Right renal cortex interstitium (tissue), 3 donors: ENCODE measurements at places on chromosomes 2 and 18.

DNA sequence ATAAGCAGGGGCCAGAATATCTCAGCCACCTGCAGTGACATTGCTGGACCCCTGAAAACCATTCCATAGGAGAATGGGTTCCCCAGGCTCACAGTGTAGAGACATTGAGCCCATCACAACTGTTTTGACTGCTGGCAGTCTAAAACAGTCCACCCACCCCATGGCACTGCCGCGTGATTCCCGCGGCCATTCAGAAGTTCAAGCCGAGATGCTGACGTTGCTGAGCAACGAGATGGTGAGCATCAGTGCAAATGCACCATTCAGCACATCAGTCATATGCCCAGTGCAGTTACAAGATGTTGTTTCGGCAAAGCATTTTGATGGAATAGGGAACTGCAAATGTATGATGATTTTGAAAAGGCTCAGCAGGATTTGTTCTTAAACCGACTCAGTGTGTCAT is 139.4 kb downstream of the GFPT1 start:
- no peak for DNase-seq

DNA sequence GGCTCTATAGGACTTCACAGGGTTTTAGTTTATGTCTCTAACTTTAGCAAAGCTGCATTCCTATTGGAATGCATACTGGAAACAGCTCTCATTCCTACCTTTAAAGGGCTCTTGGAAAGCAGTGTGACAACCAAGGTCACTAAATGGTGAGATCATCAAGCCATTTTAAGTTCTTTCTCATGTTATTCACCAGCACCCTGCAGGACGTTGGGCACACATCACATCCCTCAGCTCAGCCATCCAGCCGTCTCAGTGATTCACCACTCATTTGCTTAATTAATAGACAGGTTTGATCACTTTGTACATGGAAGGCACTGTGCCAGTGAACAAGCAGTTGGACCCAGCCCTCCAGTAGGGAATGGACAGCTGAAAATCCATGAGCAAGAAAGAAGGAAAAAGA is 32.2 kb upstream of the RBM44 start:
- DNase-seq = no peak

DNA sequence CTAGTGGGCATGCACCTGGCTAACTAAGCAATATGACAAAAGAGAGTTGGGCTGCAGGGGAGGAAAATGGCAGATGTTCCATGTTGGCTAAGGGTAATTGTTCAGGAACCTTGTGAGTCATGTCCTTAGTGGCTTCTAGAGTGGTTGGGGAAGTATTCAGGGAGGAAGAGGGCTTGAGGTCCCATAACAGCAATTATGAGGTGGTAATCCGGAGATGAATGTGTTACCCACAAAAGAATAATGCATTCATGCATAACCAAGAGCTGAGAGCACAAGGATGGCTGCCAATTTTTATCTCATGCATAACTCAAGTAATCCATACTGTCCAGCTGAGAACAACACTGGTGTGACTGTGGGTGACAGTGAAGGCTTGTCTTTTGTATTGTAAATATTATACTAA is 42.9 kb downstream of the TMEFF2 start:
- no peak for DNase-seq

DNA sequence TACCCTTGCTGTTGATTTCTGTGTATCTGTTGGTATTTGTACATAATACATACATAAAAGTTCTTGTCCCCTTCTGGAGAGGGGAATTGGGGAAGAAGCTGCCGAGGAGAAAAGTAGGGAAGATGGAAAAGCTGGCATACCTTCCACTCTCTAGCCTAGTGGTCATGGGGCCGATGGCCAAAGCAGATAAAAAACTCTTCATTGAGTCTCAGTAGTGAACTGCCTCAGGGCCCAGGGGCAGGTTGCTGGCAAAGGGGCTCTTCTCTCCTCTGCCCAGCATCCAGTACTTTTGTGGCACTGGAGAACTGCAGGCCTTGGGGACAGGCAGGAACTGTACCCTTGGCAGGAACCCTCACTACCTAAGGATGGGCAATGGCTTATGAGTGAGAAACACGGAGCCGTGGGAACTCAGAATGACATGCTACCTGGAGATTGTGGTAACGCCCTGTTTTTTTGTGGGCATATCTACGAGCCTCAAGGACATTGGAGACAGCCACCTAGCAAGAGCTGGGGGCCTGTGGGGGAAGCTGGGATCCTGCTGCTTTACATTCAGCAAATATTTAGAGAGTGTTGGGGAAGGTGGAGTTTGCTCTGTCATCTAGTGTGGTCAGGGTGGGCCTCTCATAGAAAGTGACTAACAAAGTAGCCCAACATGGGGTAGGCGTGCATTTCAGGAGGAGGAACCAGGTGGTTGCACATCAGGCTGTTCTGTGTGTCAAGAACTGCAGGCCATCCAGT is 22.6 kb upstream of the ITGB6 start:
- no peak for DNase-seq

GRCh38 chr2:58796239-58796910 is 555.2 kb upstream of the FANCL start:
- no peak for DNase-seq

DNA sequence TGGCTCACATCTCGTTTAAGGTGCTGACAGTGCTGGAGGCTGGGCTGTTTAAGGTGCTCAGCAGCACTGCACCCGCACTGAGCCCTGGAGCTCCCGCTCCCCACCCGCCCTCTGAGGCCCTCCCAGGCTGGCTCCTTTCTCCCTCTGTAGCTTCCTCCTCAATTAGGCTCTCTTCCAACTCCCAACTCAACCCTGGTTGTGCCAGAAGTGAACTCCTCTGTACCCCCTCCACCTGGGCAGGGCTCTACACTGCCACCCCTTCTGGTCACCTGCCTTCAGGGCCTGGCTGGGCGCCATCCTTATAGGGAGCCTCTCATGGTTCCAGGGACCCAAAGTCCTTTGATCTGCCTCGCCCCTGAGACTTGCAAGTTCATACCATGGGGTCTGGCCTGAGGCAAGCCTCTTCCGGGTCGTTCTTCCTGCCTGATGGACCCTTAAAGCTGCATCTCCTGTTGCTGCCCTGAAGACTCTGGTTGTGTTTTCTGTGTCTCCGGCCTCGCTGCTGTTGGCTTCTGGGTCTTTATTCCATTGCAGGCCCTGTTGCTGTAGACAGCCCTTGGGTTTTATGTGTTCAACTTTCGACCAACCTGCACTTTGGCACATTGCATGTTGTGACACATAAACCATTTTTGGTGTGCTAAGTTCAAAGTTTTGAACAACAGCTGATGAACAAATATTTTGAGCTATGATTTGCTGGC is 199.6 kb downstream of the LDLRAD4 start:
- no peak for DNase-seq

DNA sequence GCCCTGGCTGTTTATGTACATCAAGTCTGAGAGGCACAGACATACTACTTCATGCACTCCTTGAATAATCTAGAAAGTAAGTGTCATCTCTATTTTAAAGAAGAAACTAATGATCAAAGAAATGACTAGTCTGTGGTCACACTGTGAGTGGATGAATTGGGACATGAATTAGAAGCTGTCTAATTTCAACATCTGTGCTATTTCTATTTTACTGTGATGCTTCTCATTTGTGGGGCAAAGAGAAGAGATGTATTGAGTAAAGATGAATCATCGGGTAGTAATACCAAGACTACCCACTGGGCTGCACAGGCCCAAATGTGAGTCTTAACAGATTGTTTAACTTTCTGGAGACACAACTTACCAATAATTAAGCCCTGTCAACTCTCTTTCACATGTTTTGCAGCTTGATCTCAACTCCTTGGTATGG is 42.4 kb upstream of the MTIF2 start:
- no peak for DNase-seq
